SJSA1 (cell line): ENCODE measurements at places on chromosomes 3 and 15. TPM values are rescaled to one million over a fixed set of nuclear protein-coding genes. Genes with fewer than 3 reads are reported as not detected.

DNA sequence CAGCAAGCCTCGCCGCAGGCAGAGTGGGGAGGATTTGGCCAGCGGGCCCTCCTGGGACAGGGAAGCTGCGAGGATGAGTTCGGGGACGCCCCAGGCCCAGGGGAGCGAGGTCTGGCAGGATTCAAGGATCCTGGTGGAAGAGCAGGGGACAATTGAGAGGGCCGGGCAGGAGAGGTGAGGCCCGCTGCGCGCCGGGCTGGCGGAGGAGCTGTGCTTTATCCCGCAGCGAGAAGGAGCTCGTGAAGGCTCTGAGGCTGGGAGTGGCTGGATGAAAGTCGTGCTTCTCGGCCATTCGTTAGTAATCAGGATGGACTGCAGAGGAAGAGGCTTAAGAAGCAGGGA, 3.6 kb downstream of the SLC51A start:
- no peaks in the 10 kb centered on the region for H3K36me3 ChIP-seq
- no peak overlapping the region for H3K27ac ChIP-seq
- peaks cover 9% of the 10 kb centered on the region for H3K4me1 ChIP-seq
- no peak overlapping the region for H3K4me3 ChIP-seq
- H3K27me3 ChIP-seq: no peaks in the 10 kb centered on the region

GRCh38 chr15:75090388-75090734, 67.0 kb downstream of the PPCDC start:
- H3K27ac ChIP-seq: no peak overlapping the region
- H3K27me3 ChIP-seq: no peaks in the 10 kb centered on the region
- no peaks in the 10 kb centered on the region for H3K36me3 ChIP-seq
- no peak for DNase-seq
- H3K4me3 ChIP-seq: no peak overlapping the region

- H3K27me3 ChIP-seq: no peaks in the 10 kb centered on the region; the same call in 1 of the 2 replicates
- no peak within 1 kb of the TSS for H3K27ac ChIP-seq
- peaks cover 4% of the 10 kb centered on the region for H3K4me1 ChIP-seq
- peaks cover 6% of the 10 kb centered on the region; the same call in 1 of the 2 replicates for H3K36me3 ChIP-seq
These were observed at the start of the genes PEX11A and WDR93 for GRCh38 chr15:89690276-89691218. TSS of gene PEX11A (minus strand) at chr15:89690754. CDS start at chr15:89690632, 122 bp downstream. TSS of gene WDR93 (plus strand) at chr15:89690811. CDS start at chr15:89701747, 10,936 bp downstream.

SNX33 gene
- 4.8 and 6.1 TPM in 2 replicates for total RNA-seq

KLHL25 gene
- 4.0 and 4.3 TPM in 2 replicates for total RNA-seq
